Tibial artery (tissue), 4 donors: ENCODE measurements at places on chromosomes 7 and 10.
A peak's percentile ranks its signal among the peaks of the same experiment; 100 is the strongest.

DNA sequence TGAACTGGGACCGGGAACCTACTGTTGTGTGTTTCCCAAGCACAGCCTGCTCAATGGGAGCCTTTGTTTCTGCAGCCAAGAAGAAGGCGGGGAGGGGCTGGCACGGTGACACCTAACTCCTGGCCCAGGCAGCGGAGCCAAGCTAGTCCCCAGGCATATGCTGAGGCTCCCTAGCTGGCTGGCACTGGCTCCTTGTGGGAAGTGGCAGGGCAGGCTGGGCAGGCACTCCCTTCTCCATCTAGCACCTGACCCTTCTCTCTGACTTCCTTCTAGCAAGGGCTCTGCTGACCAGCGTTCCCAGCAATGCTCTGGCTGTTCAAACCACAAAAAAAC is 325.0 kb downstream of the PLXNA4 start:
- H3K27me3 ChIP-seq, result no peaks in the 10 kb centered on the region
- no peaks in the 10 kb centered on the region for H3K36me3 ChIP-seq
- H3K27ac ChIP-seq, result no peak overlapping the region
- H3K4me3 ChIP-seq, result no peak overlapping the region
- peak; percentile 40 for DNase-seq
- no peaks in the 10 kb centered on the region for H3K4me1 ChIP-seq

- H3K36me3 ChIP-seq, result peaks cover 28% of the 10 kb centered on the region
- DNase-seq, result peak; percentile 93
- H3K27me3 ChIP-seq, result no peaks in the 10 kb centered on the region
Observed at GRCh38 chr7:56092789-56093531, at the start of gene PHKG1. PHKG1 (minus strand) TSS chr7:56092952; CDS start chr7:56088941, 4,011 bp downstream.

- no peak overlapping the region for H3K4me3 ChIP-seq
- no peaks in the 10 kb centered on the region for H3K4me1 ChIP-seq
- no peak for DNase-seq
- no peak overlapping the region for H3K27ac ChIP-seq
- no peaks in the 10 kb centered on the region for H3K27me3 ChIP-seq
Observed at GRCh38 chr7:49670991-49671390, 102.4 kb upstream of the VWC2 start.

GRCh38 chr10:132912713-132913558 is 29.4 kb downstream of the CFAP46 start:
- peak; percentile 34 for DNase-seq
- H3K27me3 ChIP-seq, result peaks cover 53% of the 10 kb centered on the region
- no peaks in the 10 kb centered on the region for H3K4me1 ChIP-seq
- no peak overlapping the region for H3K27ac ChIP-seq
- H3K36me3 ChIP-seq, result no peaks in the 10 kb centered on the region

DNA sequence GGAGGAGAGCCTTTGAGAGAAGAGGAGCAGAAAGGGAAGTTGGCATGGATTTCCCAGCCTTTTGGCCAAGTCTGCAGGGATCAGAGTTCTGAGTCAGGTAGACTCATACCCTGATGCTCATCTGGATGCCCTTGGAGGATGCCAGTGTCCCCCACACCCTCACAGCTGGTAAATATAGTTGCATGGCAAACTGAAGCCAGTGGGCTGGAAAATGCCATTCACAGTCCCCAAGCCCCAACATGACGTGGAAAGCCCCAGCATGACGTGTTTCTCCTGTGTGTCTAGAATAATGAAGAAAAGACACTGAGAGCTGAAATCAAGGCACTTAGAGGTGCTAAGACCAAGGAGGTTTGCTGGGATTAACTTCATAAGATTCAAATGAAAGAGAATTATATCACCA is 24.8 kb upstream of the APBB1IP start:
- no peaks in the 10 kb centered on the region for H3K4me1 ChIP-seq
- H3K4me3 ChIP-seq, result no peak overlapping the region
- H3K36me3 ChIP-seq, result no peaks in the 10 kb centered on the region
- no peak for DNase-seq
- no peak overlapping the region for H3K27ac ChIP-seq

- no peak overlapping the region for H3K27ac ChIP-seq
- no peak for DNase-seq
- H3K36me3 ChIP-seq, result no peaks in the 10 kb centered on the region
- no peaks in the 10 kb centered on the region for H3K4me1 ChIP-seq
- H3K4me3 ChIP-seq, result no peak overlapping the region
- no peaks in the 10 kb centered on the region for H3K27me3 ChIP-seq
Observed at GRCh38 chr7:67764289-67764688, 767.7 kb downstream of the TYW1 start.

- H3K4me3 ChIP-seq, result no peak overlapping the region
- peaks cover 31% of the 10 kb centered on the region for H3K4me1 ChIP-seq
- H3K27me3 ChIP-seq, result no peaks in the 10 kb centered on the region
- peaks cover 67% of the 10 kb centered on the region for H3K36me3 ChIP-seq
- no peak overlapping the region for H3K27ac ChIP-seq
Observed at GRCh38 chr7:6158424-6159096, 113.9 kb downstream of the CYTH3 start.

- no peak overlapping the region for H3K4me3 ChIP-seq
- no peaks in the 10 kb centered on the region for H3K27me3 ChIP-seq
- H3K27ac ChIP-seq, result no peak overlapping the region
- no peak for DNase-seq
- H3K4me1 ChIP-seq, result no peaks in the 10 kb centered on the region
Observed at GRCh38 chr7:28903730-28904577, 54.2 kb downstream of the TRIL start.

DNA sequence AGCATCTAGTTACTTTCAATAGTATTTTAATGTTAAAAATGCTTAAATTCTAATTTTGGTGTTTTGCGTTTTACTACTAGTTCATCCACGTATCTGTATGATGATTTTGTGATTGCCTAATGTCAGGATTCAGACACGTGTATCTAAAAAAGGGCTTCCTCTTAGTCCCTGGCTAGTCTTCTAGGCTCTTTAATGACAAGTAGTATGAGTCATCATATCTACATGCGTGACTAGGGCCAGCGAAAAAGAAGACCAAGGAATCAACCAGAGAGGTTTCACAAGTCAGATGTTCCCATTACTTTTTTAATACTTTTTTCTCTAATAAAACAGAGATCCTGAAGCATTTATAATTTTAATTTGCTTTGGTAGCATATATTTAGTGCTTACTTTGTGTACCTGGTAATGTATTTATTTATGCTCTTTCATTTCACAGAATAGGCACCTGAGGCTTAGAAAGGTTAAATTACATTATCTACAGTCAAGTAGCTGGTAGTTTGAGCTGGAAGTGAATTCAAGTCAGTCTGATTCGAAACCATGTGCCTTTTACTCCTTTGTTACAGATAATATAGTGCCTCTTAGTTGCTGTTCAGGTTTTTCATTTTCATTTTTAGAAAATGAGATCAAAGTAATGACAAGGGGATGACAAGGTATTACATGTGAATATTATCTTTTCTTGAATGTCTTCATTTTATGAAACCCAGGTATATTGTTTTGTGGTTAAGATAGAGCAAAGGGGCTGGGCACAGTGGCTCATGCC is 140.3 kb downstream of the FOXP2 start:
- no peak for DNase-seq
- H3K4me1 ChIP-seq, result no peaks in the 10 kb centered on the region
- no peak overlapping the region for H3K27ac ChIP-seq
- H3K4me3 ChIP-seq, result no peak overlapping the region
- H3K36me3 ChIP-seq, result no peaks in the 10 kb centered on the region

DNA sequence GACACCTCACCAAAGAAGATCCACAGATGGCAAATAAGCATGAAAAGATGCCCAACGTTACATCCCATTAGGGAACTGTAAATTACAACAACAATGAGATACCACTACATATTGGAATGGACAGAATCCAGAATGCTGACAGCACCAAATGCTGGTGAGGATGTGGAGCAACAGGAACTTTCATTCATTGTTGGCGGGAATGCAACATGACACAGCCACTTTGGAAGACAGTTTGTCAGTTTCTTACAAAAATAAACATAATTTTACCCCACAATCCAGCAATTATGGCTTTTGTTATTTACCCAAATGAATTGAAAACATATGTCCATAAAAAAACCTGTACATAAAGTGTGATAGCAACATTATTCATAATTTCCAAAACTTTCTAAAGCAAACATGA is 176.8 kb downstream of the C7orf25 start:
- no peak overlapping the region for H3K4me3 ChIP-seq
- no peaks in the 10 kb centered on the region for H3K4me1 ChIP-seq
- no peak overlapping the region for H3K27ac ChIP-seq
- DNase-seq, result no peak

DNA sequence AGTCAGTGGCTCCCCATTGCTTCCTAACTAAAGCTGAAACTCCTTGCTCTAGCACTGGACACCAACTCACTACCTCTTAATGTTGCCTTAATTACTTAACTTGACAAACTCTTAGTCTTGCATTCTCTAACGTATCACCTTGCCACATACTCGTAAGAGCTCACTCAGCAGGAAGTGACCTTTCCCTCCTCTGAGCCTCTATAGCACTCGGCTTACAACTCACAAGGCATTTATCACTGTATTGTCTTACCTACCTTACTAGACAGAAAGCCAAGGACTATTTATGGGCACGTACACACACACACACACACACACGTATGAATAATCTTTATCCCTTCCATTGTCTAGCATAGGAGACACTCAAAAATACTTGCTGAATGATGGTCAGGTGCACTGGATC is 21.2 kb downstream of the CEP41 start:
- no peak for DNase-seq
- no peaks in the 10 kb centered on the region for H3K27me3 ChIP-seq
- H3K4me1 ChIP-seq, result no peaks in the 10 kb centered on the region
- no peak overlapping the region for H3K4me3 ChIP-seq
- H3K36me3 ChIP-seq, result no peaks in the 10 kb centered on the region

DNA sequence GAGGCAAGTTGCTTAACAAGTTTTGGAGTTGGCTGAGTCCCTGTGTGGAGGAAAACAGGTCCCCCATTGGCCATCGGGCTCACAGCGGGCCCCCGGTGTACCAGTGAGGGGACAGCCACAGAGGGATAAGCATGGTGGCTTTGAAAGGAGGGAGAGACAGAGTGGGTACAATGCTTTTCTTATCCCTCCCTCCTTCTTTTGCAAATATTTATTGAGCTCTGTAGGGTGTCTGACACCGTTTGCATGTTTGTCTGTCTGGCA is 2.8 kb downstream of the HTRA1 start:
- H3K36me3 ChIP-seq, result no peaks in the 10 kb centered on the region
- H3K4me1 ChIP-seq, result peaks cover 41% of the 10 kb centered on the region
- peak overlapping the region; percentile 95 for H3K4me3 ChIP-seq
- H3K27ac ChIP-seq, result peak overlapping the region; percentile 94
- no peak for DNase-seq
- H3K27me3 ChIP-seq, result no peaks in the 10 kb centered on the region

DNA sequence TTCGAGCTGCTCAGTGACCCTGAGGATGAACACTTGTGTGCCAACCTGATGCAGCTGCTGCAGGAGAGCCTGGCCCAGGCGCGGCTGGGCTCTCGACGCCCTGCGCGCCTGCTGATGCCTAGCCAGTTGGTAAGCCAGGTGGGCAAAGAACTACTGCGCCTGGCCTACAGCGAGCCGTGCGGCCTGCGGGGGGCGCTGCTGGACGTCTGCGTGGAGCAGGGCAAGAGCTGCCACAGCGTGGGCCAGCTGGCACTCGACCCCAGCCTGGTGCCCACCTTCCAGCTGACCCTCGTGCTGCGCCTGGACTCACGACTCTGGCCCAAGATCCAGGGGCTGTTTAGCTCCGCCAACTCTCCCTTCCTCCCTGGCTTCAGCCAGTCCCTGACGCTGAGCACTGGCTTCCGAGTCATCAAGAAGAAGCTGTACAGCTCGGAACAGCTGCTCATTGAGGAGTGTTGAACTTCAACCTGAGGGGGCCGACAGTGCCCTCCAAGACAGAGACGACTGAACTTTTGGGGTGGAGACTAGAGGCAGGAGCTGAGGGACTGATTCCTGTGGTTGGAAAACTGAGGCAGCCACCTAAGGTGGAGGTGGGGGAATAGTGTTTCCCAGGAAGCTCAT is 1.1 kb downstream of the DDIT4 start:
- H3K27me3 ChIP-seq, result no peaks in the 10 kb centered on the region
- peaks cover 26% of the 10 kb centered on the region for H3K36me3 ChIP-seq
- peak overlapping the region; percentile 99 for H3K4me3 ChIP-seq
- peak overlapping the region; percentile 99 for H3K27ac ChIP-seq

GRCh38 chr10:22477334-22478287 is 132.3 kb downstream of the SPAG6 start:
- H3K27ac ChIP-seq, result no peak overlapping the region
- peaks cover 51% of the 10 kb centered on the region for H3K27me3 ChIP-seq
- no peak overlapping the region for H3K4me3 ChIP-seq
- H3K4me1 ChIP-seq, result peaks cover 12% of the 10 kb centered on the region
- no peaks in the 10 kb centered on the region for H3K36me3 ChIP-seq

GRCh38 chr7:129270077-129270476 is 45.2 kb downstream of the AHCYL2 start:
- H3K4me3 ChIP-seq, result no peak overlapping the region
- H3K36me3 ChIP-seq, result no peaks in the 10 kb centered on the region
- H3K27me3 ChIP-seq, result no peaks in the 10 kb centered on the region
- DNase-seq, result no peak
- H3K4me1 ChIP-seq, result no peaks in the 10 kb centered on the region

DNA sequence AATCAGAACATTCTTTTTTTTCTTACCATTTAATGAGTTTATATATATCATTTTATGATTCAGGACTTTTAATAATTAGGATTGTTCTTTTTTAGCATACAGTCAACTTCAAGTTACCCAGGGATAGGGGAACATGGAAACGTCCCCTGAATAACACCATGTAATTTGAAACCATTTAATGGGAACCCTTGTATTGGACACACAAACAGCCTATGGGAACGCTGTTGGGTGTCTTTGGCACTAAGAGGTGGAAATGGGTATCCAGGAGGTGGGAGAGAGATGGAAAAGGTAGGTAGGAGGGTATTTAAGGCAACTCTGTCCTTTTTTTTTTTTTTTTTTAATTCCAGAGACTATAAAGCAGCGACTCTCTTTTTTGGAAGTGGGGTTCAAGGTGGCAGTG is 2.6 kb downstream of the LUC7L2 start:
- H3K4me3 ChIP-seq, result no peak overlapping the region
- DNase-seq, result no peak
- H3K27me3 ChIP-seq, result no peaks in the 10 kb centered on the region
- H3K4me1 ChIP-seq, result peaks cover 33% of the 10 kb centered on the region
- H3K27ac ChIP-seq, result no peak overlapping the region
- H3K36me3 ChIP-seq, result no peaks in the 10 kb centered on the region

DNA sequence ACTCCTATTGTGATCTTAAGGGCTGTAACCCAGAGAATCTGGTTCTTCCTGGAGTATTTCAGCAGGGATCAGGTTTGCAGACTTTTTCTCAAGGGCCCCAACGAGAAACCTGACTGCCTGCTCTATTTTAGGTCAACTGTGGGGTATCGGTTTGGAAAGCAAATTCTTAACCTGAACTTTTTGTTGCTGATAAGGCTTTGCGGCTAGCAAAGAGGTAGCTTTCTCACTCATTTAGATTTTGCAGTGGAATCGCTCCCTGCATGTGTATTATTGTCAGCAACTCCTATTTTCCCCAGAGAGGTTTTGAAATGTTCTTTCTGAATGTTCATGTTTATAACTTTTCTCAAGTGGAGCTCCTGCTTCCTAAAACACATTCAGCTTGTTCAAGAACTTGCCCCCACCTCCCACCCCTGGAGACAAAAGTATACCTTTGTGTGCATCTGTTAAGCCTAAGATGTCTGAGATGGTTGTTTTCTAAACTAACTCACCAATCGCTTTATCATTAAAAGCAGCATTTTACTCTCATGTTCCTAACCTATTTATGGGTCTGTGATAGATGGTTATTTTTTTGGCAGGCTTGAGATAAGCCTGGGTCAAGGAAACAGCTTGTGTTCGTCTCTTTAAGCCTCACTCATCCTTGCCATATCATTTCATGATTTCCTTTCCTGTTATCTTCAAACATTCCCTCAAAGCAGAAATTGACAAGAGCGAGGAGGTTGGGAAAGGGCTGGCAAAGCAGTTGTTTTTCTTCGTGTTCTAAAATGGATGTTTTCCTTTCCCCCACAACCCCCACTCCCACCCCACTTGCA is 129.8 kb downstream of the BAMBI start:
- no peaks in the 10 kb centered on the region for H3K27me3 ChIP-seq
- H3K4me1 ChIP-seq, result peaks cover 15% of the 10 kb centered on the region
- H3K4me3 ChIP-seq, result peak overlapping the region; percentile 22
- no peak for DNase-seq
